ENCODE measurements at places on chromosomes 12 and 14.

DNA sequence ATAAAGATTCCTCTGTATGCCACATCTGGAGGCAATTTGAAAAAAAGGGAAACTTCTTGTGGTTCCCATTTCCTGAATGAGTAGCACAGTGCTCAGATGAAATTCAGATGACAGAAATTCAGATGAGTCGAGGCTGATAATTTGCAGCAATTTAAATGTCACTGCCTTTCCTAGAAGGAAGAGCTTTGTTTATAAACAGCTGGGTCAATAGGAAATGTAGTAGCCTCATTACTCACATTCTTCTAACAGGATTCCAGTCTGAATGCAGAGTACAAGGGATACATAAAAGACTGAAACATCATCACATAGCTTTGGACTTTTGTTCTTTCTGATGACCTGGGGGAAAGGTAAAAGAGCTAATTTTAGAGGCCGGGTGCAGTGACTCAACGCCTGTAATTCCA is 11.3 kb upstream of the DACT1 start:
- no peak for DNase-seq

DNA sequence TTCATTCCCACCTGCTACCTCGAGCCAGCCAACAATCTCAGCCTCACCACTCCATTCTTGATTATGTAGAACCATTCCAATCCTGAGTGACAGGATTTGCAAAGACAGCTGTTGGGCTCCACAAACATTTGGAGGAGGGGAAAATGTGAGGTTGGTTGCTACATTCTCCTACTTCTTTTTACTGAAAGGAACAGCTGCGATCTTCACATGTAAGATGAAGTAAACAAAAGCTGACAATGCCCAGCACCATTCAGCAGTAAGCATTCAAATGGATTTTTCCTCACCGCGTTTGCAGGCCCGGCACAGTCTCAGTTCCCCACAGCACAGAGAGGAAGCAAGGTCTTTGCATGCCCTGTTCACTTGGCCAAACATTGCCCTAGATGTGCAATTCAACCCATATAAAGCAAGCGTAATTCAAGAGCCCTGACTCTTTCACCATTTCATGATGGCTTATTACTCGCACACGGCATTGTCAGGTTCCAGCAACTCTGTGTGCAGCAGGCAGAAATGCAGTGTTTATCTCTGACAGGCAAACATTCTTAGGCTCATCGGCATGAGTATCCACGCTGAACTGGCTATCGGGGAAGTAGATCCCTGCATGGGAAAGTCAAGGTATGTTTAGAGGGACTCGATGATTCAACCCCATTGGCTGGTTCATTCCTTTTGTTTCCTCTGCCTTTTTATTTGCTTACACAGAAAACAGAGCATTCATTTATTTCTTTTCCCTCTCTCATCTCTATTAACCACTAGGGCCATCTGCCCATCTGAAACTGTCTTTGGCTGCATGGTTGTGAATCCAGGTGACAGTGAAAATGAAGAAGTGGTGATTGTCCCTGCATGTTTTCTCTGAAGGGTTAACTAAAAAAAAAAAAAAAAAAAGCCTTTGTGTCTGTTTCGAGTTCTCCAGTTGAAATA is 236.1 kb upstream of the PLEKHG7 start:
- no peak for DNase-seq

DNA sequence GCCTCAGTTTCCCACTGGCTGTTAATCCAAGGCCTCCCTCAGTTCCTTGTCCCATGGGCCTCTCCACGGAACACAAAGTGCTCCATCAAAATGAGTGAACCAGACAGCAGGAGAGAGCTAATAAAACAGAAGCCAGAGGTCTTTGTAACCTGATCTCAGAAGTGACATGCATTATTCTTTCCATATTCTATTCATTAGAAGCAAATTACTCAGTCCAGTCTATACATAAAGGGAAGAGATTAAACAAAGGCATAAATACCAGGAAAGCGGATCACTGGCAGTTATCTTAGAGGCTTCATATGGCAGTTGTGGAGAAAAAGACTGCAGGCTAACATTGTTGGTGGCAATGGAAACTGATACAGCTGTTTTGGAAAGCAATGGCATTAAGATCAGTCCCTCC is 170.6 kb upstream of the GARIN6 start:
- DNase-seq, result no peak

DNA sequence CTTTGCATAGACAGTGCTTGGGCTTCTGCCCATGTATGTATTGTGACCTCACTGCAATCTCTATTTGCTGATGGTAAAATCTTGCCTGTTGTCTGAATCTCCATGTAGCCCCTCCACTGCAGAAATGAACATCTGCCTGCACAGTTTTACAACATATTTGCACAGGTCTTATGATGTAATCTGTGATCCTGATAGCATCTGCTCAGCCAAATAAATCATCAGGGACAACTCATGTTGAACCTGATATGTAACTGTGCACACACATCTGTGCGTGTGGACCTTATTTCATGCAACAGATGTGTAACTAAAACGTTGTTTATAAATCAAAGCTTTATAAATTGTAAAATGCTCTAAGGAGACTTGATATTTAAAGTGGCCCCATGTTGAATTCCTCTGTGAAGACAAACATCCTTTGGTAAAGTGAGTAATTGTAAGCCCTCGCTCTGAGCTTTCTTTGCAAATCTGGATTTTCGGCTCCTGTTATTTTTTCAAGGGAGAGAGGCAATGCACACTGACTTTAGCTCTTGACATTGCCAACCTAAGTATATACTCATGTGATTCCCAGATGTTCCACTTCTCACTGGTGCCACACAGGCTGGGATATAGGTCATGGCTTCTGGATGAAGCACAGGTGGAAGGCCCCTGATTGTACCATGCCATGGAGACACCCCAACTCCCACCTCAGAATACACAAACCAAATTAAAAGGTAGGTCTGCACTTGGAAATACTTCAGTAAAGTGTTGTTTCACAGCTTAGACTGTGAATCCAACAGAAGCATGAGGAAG is 371.3 kb downstream of the GRIN2B start:
- no peak for DNase-seq

GRCh38 chr14:24414077-24414476 is 15.3 kb downstream of the NYNRIN start:
- DNase-seq, result no peak

DNA sequence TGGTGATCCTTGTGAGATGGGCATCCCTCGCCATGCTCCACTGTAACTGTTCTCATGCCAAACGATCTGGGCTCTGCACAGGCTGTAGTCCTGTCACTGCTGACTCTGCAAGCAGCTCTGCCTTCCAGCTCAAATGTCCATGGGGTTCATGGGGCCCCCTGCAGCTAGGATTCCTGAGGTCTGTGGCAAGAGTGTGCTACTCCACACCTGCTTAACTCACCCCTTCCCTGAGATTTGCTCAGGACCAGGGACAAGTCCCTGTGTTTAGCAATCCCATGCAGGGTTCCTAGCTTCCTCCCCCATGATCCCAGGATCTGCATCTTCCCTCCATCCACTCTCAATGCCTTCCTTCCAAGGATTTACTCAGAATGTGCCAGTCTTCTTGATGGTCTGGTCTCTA is 241.0 kb downstream of the ASCL1 start:
- DNase-seq, result no peak

GRCh38 chr12:76556368-76556767 is 3.2 kb downstream of the OSBPL8 start:
- DNase-seq, result no peak

DNA sequence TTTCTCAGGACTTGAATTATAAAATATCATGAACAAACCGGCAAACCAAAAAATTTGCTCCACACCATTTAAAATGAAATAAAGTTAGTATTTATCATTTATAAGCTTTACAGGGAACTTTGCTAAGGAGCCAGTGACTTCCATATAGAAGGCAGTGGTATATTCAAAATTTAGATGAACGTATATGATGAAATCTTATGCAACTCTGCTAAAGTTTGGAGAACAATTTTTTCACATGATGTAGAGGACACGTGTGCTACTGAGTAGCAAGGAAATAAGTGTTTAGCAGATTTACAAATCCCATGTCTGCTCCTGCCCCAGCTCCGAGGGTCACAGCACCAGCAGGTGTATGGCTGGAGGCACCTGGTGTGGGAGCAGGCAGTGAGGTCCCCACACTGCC is 70.8 kb upstream of the IFNG-AS1 start:
- no peak for DNase-seq

GRCh38 chr12:67813456-67813904 is 164.9 kb downstream of the DYRK2 start:
- no peak for DNase-seq

DNA sequence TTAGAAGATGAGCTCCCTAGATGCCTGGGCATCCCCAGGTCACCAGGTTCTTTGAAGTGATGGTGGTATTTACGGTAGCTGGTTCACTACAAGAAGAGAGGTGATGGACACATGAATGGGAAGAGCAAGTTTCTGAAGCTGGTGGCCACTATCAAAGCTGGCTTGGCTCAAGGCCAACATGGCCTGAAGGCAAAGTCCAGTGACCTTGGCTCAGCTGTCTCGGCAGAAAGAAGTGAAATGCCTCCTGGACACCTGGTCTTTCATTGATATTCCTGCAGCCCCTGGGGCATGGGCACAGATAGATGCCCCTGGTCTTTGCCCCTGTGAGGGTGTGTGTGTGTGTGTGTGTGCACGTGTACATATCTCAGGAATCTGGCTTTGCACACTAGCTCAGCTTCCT is 441.8 kb upstream of the TMPO start:
- DNase-seq, result no peak

Measured in iPS DF 19.7 (cell line).